Stimulated activated CD8-positive, alpha-beta memory T cell treated with anti-CD3 and anti-CD28 coated beads, Interleukin-7, amount 100 ng/mL, for 4 hours (primary cell): ENCODE measurements at places on chromosomes 16 and 17.

DNA sequence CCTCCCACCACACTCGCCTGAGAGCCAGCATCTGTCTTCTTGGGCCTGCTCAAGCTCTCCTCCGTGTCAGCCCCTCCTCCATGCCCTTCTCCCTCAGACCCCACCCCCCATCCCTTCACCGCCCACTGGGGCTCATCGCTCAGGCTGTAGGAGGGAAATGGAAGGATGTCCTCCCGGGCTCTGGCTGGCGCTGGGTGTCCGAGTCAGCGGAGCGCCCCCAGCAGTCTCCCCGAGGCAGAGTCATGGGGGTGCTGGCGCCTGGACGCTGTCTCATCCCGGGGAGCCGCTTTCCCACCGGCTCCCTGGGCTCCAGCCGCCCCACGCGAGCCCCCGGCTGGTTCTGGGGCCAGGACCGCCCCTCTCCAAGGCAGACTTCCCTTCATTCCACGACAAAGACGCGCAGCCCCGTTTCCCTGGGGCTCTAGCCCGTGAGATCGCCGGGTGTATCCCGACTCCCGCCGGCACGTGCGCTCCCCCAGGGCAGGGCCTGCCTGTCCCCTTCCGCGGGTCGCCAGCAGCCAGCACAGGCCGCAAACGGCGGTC, 428 bp upstream of the ANTKMT start:
- DNase-seq = peak; percentile 40

DNA sequence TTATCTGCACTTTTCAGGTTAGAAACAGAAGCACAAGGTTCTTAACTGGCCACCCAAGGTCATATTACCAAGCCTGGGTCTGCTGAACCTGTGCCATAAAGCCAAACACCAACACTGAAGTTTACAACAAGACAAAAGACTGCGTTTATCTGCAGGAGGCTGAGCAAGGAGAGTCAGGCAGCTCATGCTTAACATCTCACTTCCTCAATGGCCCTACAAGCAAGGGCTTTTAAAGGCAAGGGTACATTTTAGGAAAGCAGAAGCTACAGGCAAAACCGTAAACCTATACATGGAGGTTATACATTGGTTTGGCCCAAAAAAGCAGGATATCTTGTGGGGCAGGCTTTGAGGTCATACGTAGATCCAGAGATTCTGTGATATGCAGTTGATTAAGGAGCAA, 91.2 kb downstream of the GNAO1 start:
- no peak for DNase-seq

GRCh38 chr17:77965352-77965751, 6.8 kb downstream of the TNRC6C start:
- no peak for DNase-seq

DNA sequence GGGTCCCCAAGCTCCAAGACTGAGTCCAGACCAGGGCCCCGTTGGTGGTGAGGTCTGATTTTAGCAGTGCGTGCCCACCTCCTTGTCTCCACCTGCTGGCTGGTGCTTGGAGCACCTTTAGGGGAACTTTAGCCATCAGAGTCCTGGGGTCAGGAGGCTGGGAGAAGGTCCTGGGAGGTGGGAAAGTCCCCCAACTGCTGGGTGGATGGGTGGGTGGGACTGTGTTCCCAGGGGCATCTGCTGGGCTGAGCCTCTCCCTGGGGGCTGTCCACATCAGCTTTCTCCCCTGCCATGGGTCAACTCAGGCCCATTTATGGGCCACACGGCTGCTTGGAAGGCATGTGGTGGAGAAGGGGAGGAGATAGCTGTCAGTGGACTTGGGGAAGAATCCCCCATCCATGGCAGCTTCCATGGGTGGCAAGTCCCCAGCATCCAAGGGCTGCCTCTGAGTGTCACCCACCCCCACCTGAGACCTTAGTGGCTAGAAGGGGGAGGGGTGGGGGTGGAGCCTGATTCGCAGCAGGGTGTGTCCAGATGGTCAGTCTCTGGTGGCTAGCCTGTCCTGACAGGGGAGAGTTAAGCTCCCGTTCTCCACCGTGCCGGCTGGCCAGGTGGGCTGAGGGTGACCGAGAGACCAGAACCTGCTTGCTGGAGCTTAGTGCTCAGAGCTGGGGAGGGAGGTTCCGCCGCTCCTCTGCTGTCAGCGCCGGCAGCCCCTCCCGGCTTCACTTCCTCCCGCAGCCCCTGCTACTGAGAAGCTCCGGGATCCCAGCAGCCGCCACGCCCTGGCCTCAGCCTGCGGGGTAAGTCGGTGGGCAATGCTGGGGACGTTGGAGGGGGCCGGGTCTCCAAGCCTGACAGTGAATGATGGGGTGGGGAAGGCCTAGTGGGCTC, at the start of gene TRPV2:
Gene TRPV2, plus strand, starts transcription at position 541 of the 894 bp plus-strand sequence. CDS start 2,098 bp downstream, outside the sequence.
- DNase-seq = no peak

- no peak for DNase-seq
Observed at GRCh38 chr17:52546990-52547389, 388.5 kb upstream of the CA10 start.

DNA sequence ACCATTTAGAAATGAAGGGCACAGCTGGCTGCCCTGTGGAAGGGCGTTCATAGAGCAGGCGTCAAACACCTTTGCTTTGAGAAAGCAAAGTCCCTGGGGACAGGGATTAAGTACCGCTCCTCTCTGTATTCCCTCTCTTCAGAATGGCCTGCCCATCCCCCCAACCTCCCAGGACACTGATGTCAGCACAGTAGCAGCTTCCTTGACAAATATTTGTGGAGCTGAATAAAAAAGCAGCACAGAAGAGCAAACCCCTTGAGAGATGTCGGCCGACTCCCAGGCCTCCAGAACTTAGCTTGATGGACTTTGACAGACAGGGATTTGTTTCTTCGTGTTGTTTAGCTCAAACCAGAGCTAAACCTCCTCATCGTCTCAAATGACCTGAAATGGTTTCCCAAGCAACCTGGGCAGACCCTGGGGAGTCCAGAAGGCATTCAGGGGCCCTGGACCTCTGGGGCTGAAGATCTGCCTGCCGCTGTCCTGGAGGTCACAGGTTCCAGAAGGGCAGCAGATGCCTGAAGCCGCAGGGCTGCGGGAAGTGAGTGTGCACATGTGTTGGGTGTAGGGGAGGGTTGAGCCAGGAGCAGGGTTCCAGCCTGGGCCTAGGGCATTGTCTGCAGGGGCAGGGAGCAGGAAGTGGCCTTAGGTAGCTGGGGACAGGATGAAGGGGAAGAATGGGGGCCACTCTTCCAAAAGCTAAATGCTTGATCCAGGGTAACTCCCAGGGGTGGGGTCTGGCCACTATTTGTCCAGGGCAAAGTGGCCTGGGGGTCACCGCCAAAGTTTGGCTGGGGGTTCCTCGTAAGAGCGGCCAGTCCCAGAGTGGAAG, 42.3 kb upstream of the NKD1 start:
- DNase-seq = no peak

GRCh38 chr17:75288770-75289114, 491 bp downstream of the SLC25A19 start:
- DNase-seq = peak; percentile 24

DNA sequence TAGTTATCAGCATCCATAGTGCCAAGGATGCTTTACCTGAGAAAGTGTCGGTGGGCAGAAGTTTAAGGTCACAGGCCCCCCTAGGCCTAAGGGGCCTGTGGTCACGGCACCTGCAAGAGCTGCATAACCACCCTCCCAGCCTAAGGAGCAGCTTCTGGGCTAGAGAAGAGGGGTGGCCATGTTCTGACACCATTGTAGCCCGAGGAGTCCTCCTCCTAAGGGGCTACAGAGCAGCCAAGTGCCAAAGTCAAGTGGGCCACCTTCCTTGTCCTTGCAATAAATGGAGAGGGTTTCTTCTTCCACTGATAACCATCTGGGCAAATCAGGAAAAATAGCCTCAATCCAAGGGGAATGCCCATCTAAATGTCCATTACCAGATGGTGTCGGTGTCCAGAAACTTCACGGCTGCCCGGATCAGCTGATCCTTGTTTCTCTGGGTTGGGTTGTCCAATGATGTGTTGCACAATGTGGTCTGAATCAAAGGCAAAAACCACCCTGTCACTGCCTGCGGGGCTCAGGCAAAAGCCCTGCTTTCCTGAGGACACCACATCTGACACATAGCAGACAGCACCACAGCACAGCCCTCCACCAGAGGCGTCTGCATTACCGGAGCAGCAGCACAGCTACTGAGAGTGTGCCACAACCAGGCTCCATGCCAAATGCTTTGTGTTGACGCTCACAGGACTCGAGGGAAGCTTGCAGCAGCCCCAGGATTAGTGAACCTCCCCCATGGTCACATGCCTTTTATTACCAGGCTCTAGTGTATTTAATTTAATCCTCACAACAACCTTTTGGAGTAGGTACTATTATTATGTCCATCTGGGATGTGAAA, 12.8 kb downstream of the ATPAF2 start:
- peak; percentile 3 for DNase-seq

DNA sequence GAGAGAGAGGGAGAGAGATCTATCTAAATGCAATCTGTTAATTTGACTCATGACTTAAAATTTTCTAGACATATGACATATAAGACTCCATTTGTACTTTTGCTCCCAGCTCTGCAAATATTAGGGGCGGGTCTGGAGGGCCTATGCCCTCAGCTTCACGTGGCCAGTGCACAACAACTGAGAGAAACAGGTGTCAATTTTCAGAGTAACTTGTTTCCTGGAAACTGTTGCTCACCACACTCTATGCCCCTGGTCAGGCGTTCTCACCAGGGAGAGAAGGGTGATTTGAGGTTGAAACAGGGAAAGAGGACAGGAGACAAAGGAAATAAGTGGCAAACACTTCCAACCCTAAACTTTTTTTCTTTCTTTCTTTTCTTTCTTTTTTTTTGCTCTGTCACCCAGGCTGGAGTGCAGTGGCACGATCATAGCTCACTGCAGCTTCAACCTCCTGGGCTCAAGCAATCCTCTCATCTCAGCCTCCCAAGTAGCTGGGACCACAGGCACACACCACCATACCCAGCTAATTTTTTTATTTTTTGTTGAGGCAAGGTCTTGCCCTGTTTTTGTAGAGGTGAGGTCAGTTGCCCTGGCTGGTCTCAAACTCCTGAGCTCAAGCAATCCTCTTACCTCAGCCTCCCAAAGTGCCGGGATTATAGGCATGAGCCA, 270.0 kb downstream of the SLC39A11 start:
- no peak for DNase-seq

DNA sequence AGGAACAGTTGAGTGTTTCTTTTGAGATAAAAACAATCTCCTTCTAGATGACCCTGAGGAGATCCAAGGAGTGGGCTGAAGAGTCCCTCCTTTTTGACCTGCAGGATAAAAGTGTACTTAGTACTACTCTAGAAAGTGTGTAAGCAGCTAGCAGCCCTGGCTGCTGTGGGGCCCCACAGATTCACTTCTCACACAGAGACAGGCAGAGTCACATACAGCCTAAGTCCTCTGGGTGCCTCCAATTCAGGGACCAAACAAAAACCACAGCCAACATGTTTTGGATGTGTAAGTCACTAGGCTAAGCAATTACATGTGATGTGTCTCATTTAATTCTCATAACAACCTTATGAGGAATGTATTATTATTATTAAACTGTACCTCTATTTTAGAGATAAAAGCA, 97.1 kb downstream of the TMEM100 start:
- DNase-seq = no peak

GRCh38 chr16:19265380-19265930, 20.1 kb upstream of the CLEC19A start:
- no peak for DNase-seq

DNA sequence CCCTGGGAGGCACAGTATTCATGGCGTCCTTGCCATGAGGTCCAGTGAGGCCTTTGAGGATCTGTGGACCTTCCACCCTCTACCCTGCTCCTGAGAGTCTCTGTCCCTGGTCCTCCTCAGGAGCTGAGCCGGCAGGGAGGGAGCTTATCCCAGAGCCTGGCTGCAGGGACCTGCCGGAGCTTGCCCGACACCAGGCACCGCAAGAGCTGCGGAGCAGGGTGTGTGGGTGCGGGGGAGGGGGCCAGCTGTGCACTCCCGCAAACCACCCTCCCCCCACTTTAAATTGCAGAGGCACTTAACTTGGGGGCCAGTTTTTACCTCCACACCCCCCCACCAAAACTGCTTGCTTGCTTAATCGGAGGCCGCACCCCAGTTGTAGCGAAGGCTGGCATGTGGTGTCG, 609 bp upstream of the ZNF750 start:
- DNase-seq = no peak

- DNase-seq = peak; percentile 78
Observed at GRCh38 chr17:73192894-73193701, at the start of gene COG1. TSS of gene COG1 (plus strand) at chr17:73193055. CDS start at chr17:73193070, 15 bp downstream.

- DNase-seq = no peak
Observed at GRCh38 chr17:72539981-72540897, 419.4 kb downstream of the SOX9 start.

- no peak for DNase-seq
Observed at GRCh38 chr16:9195287-9195686, 103.8 kb downstream of the HAPSTR1 start.

GRCh38 chr17:83036193-83036592, 43.2 kb upstream of the METRNL start:
- no peak for DNase-seq

DNA sequence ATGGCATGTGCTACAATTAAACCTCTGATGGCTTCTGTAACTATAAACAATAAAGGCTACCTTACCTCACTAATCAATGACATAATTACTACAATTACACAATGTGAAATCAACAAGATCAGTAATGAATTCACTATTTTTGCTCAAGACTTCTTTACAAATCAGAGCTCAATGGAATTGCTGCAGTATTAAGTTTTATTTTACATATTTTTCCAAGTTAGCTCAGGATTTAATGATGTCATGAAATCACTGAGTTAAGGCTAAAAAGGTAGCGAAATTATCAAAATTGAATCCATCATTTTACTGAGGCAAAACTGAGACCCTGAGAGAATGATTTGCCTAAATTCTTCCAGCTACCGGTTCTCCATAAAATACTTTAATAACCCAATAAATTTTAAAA, 21.8 kb downstream of the ABCA5 start:
- DNase-seq = no peak

- DNase-seq = no peak
Observed at GRCh38 chr16:1428511-1428910, 2.4 kb upstream of the PERCC1 start.

GRCh38 chr16:81815429-81815766, 36.3 kb downstream of the PLCG2 start:
- no peak for DNase-seq

DNA sequence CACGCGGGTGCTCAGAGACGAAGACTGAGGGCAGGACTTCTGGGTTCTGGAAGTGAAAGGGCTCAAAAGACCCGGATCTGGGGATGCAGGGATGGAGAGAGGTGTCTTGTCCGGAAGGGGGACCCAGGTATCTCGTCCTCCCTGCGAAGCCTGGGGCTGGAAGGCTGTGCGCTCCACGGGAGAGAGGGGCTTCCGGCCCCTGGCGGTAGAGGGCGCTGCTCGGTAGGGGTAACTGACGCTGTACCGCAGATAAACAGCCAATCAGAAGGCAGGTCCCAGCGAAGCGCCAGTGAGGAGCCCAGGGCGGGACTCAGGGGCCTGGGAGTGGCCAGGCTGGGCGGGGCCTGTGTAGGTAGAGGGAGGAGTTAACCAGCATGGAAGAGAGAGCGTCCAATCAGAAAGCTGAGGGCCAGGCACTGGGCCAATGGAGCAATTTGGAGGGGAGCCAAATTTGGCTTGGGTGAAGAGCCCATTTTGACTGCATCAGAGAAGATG, 804 bp downstream of the TGFB1I1 start:
- no peak for DNase-seq
